ENCODE measurements at places on chromosomes 3 and 15. TPM values are rescaled to one million over a fixed set of nuclear protein-coding genes. Genes with fewer than 3 reads are reported as not detected.

DNA sequence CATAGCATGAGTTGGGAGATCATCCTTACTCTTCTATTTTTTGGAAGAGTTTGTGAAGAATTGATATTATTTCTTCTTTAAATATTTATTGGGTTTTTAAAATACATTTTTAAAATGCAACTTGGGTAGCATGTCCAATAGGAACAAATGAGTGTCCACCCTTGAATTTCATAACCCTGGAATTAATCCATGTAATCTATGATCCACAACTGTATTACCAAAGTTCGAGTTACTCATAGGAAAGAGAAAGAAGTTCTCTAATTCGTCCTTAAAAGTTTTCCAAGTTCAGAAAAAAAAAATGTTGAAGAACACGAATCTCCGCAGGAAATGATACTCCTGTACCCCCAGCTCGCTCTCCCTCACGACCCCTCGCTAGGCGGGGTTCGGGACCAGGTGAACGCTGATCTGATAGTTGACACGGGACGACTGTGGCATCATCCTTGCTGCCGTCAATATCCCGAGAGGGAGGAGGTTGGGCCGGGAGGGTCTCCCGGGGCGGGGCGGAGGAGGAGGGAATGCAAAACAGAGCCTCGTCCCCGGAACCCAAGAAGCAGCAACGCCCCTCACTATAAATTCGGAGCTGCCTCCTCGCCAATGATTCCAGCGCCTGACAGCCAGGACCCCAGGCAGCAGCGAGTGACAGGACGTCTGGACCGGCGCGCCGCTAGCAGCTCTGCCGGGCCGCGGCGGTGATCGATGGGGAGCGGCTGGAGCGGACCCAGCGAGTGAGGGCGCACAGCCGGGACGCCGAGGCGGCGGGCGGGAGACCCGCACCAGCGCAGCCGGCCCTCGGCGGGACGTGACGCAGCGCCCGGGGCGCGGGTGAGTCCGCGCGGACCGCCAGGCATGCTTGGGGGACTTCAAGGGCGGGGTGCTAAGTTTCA, at the start of gene AGTR1:
Gene AGTR1 (plus strand): TSS at position 598 of the 884 bp plus-strand sequence. CDS start 43,133 bp downstream, outside the sequence.
- peak; percentile 61 for DNase-seq

- no peak for DNase-seq
Observed at GRCh38 chr3:197337656-197338055, 39.2 kb upstream of the DLG1 start.

DNA sequence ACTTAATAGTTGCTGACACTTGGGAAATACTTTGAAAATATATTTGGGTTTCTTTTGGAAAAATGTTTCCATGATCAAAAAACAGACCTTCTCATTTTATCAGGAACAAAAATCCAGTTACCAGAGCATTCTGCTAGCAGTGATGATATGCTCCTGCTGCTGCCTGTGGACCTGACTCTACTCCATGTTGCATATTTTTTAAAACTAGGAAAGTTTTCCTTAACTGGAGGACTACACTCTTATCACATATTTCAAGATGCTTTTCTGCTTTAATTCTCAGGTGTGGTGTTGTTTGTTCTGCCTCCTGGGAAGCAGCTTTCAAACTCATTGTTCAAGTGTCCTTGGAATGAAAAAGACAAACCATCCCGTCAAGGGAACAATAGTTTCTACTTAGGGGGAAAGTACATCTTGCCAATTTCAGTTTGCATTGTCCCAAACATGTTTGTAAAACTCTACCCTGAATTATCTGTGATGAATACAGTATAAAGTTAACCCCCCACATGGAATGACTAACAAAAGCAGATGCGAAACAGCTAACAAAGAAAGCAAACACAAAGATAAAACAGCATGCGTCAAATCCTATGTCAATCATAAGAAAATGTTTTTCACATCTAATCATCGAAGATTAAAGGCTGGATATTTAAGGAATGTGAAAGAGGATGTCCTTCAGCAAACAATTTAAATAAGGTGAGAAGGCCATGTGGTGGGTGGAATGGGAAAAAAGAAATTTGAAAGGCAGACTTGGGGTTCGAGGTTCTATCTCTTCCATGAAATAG, 40.1 kb upstream of the PSMD6 start:
- DNase-seq: no peak

The IL5RA gene
- polyA plus RNA-seq: 0.64 TPM

The ARRDC4 gene
- polyA plus RNA-seq: 28.4 TPM

All from left renal pelvis (tissue), 4 donors.